ENCODE measurements at places on chromosomes 3 and 15. TPM values are rescaled to one million over a fixed set of nuclear protein-coding genes. Genes with fewer than 3 reads are reported as not detected.

GRCh38 chr3:107443461-107443860 is 66.2 kb downstream of the CCDC54 start:
- no peaks in the 10 kb centered on the region for H3K27me3 ChIP-seq
- H3K27ac ChIP-seq, result no peak overlapping the region
- no peak overlapping the region for H3K4me3 ChIP-seq
- DNase-seq, result no peak
- no peaks in the 10 kb centered on the region for H3K36me3 ChIP-seq

DNA sequence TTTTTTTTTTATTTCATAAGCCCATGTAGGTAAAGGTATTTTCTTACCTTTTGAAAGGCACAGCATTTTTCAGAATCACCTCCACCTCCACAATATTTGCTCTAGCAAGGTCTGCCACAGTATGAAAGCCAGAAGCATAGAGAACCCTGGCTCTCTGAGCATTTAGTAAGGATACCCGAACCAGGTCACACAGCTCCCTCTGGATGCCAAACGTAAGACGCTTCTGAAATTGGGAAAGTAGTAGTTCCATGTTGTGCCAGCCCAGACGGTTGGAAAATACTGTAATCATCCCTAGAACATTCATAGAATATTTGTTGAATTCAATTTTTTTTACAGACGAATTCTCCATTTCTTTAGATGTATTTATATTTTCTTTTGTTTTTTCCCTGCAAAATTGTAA is 52.4 kb downstream of the POLQ start:
- no peaks in the 10 kb centered on the region for H3K27me3 ChIP-seq
- no peaks in the 10 kb centered on the region for H3K4me1 ChIP-seq

GRCh38 chr3:185188816-185189215 is 36.0 kb upstream of the C3orf70 start:
- no peaks in the 10 kb centered on the region for H3K27me3 ChIP-seq
- no peaks in the 10 kb centered on the region for H3K36me3 ChIP-seq
- H3K27ac ChIP-seq, result no peak overlapping the region
- DNase-seq, result no peak
- H3K4me1 ChIP-seq, result no peaks in the 10 kb centered on the region

GRCh38 chr3:9826815-9827573 is 16.8 kb downstream of the RPUSD3 start:
- H3K27me3 ChIP-seq, result no peaks in the 10 kb centered on the region
- H3K4me1 ChIP-seq, result peaks cover 8% of the 10 kb centered on the region
- H3K36me3 ChIP-seq, result no peaks in the 10 kb centered on the region
- H3K27ac ChIP-seq, result no peak overlapping the region

GRCh38 chr3:129365296-129366136 is 62.9 kb downstream of the EFCAB12 start:
- no peak for DNase-seq
- no peak overlapping the region for H3K4me3 ChIP-seq
- peaks cover 5% of the 10 kb centered on the region for H3K27me3 ChIP-seq

DNA sequence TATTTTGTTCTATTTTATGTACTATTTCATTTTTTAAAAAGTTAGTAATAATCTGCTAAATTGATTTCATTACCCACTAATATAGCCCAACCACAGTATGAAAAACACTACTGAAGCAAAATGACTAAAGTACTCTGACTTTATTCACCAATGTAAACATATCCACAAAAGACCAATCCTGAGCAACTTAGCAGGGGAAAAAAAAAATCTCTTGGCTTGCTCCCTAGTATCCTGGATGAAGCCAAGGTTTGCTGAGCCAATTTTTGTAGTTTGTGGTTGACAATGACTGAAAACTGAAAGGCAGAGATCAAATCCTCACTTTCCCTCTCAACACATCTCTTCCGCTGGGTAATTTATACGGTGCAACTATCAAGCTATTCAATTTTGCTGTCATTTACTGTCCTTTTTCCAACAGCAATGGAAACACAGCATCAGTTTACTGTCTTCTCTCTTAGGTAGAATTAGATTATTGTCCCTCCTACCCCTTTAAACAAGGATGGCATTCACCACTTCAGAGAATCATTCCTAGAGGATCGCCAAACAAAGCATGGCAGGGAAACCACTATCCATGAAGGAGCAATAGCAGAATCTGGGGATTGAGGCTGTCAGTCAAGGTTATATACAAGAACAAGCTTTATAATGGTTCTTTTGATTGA is 149.7 kb downstream of the THRB start:
- no peaks in the 10 kb centered on the region for H3K36me3 ChIP-seq
- no peak for DNase-seq
- no peak overlapping the region for H3K4me3 ChIP-seq

DNA sequence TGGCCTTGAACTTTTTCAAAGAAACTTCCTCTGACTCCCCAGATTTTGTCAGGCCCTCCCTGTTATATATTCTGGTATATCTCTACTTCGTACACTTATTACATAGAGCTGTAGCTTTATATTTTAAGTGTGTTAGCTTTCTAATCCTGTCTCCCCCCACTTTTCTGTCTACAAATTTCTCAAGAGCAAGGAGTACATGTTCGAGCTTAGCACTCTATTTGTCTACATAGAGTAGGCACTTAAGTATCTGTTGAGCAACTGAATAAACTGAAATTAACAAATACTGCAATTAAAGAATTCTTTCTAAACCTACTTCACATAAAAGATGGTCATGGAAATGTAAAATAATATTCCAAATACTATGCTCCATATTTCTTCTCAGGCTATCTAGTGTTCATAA is 39.4 kb downstream of the UACA start:
- no peaks in the 10 kb centered on the region for H3K27me3 ChIP-seq
- 0 out of 2 replicates have a peak, but pooled peaks cover 2% of the 10 kb centered on the region for H3K36me3 ChIP-seq
- no peak overlapping the region for H3K4me3 ChIP-seq
- H3K27ac ChIP-seq, result no peak overlapping the region
- no peak for DNase-seq

DNA sequence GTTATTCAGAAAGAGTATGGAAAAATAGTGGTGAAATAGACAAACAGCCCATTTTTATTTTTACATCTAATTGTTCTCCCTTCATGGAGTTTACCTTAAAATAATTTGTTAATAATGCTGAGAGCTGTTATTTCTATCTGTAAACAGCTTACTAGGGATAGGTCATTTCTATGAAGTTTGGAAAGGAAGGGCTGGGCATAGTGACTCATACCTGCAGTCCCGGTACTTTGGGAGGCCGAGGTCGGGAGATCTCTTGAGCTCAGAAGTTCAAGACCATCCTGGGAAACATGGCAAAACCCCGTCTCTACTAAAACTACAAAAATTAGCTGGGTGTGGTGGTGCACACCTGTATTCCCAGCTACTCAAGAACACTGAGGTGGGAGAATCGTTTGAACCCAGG is 624.3 kb upstream of the LMCD1 start:
- H3K27ac ChIP-seq, result no peak overlapping the region
- H3K27me3 ChIP-seq, result no peaks in the 10 kb centered on the region
- H3K36me3 ChIP-seq, result no peaks in the 10 kb centered on the region
- no peak for DNase-seq

- H3K4me3 ChIP-seq, result no peak overlapping the region
- H3K27ac ChIP-seq, result no peak overlapping the region
- H3K4me1 ChIP-seq, result peaks cover 3% of the 10 kb centered on the region
- peak; percentile 57 for DNase-seq
- no peaks in the 10 kb centered on the region for H3K27me3 ChIP-seq
Measured at GRCh38 chr3:109098079-109098644, 19.8 kb downstream of the MORC1 start.

DNA sequence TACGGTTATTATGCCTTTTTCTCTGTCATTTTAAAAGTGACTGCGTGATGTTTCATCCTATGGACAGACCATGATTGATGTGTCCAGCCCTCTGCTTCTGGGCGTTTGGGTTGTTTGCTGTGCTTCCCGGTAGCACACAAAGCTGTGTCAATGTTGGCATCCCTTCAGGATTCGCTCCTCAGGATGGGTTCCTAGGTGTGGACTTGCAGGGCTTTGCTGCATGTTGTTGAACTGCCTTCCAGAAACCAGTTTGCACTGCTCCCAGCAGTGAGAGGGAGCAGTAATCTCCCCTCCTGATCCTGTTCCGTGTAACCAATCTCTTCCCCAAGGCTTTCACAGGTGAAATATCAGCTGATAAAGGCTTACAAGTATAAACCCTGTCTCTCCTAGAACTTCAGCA is 787 bp downstream of the TRPM1 start:
- H3K27ac ChIP-seq, result no peak overlapping the region
- H3K4me3 ChIP-seq, result no peak overlapping the region
- no peaks in the 10 kb centered on the region for H3K36me3 ChIP-seq
- H3K4me1 ChIP-seq, result peaks cover 23% of the 10 kb centered on the region
- no peak for DNase-seq
- no peaks in the 10 kb centered on the region for H3K27me3 ChIP-seq

GRCh38 chr3:46900007-46900292 is 22.4 kb downstream of the PTH1R start:
- no peak for DNase-seq
- H3K4me1 ChIP-seq, result no peaks in the 10 kb centered on the region
- no peak overlapping the region for H3K4me3 ChIP-seq
- no peaks in the 10 kb centered on the region for H3K36me3 ChIP-seq

DNA sequence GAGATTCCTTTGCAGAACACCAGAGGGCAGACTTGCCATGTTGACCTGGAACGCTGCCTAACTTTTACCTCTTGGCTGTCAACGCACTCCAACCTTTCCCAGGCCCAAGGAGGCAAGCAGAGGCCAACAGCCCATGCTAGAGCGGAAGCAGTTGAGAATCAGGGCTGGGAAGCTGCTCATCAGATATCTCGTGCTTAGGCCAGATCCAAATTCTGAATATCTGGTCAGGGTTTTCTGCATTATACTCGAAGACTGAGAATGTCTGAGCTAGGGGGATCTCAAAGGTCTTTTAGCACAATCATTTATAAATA is 2.5 kb downstream of the XIRP1 start:
- peak; percentile 73 for DNase-seq
- no peak overlapping the region for H3K4me3 ChIP-seq
- no peaks in the 10 kb centered on the region for H3K36me3 ChIP-seq
- no peaks in the 10 kb centered on the region for H3K27me3 ChIP-seq

DNA sequence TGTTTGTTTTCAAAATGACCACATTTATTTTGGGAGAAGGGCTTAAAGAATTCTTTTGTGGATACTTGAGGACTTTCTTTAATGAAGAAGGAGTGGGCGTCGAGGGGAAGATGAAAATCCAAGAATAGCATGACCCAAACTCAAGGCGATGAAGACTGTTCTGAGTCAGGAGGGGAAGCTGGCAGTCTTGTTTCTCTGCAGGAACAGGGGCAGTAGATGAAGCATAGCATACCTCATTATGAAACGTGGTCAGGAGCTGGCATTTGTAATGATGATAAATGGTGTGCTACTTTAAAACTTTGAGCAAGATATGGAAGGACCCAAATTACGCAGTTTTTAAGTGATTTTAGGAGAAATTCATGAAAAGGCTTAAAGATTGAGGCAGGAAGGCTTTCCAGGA is 549.0 kb downstream of the IGSF11 start:
- no peak overlapping the region for H3K27ac ChIP-seq
- H3K36me3 ChIP-seq, result no peaks in the 10 kb centered on the region
- no peak overlapping the region for H3K4me3 ChIP-seq
- peaks cover 37% of the 10 kb centered on the region for H3K4me1 ChIP-seq

GRCh38 chr15:56232058-56232457 is 11.6 kb downstream of the RFX7 start:
- peaks cover 3% of the 10 kb centered on the region for H3K27me3 ChIP-seq
- peaks cover 81% of the 10 kb centered on the region for H3K36me3 ChIP-seq
- H3K4me1 ChIP-seq, result peaks cover 17% of the 10 kb centered on the region
- H3K4me3 ChIP-seq, result no peak overlapping the region
- DNase-seq, result no peak
- no peak overlapping the region for H3K27ac ChIP-seq

DNA sequence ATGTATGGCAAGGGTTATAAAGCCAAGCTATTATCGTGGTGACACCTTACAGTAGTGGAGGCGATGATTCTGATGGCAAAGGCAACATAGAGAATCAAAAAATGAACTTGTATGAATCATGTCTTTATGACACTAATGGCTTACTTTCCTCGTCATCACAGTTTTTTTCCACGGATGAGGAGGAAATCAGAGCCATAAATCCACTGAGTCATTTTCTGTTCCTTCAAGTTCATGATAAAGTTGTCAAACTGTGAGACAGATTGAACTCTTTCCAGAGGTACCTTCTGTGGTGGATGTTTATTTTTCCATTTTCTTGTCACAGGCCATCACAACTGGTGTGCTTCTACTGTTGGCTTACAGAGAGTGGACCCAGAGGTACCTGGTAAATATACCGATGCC is 8.5 kb downstream of the TMEM212 start:
- peaks cover 37% of the 10 kb centered on the region for H3K36me3 ChIP-seq
- no peak overlapping the region for H3K27ac ChIP-seq
- DNase-seq, result no peak
- no peaks in the 10 kb centered on the region for H3K4me1 ChIP-seq

DNA sequence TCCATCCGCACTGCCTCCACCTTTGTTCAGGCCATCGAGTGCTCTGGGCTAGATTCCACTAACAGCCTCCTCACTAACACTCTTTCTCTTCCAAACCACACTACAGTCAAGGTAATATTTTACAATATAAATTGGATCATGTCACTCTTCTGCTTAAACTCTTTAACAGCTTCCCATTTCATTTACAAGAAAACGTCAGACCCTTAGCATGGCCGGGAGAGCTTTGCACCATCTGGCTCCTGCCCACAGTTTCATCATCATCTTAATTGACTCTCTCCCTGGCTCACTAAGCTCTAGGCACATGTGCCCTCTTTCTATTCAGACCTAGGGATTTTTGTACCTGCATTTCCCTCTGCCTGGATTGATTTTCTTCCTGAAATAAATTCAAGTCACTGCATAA is 354.7 kb downstream of the FGF12 start:
- peaks cover 24% of the 10 kb centered on the region for H3K4me1 ChIP-seq
- H3K4me3 ChIP-seq, result no peak overlapping the region
- H3K36me3 ChIP-seq, result no peaks in the 10 kb centered on the region
- no peak overlapping the region for H3K27ac ChIP-seq
- H3K27me3 ChIP-seq, result no peaks in the 10 kb centered on the region

DNA sequence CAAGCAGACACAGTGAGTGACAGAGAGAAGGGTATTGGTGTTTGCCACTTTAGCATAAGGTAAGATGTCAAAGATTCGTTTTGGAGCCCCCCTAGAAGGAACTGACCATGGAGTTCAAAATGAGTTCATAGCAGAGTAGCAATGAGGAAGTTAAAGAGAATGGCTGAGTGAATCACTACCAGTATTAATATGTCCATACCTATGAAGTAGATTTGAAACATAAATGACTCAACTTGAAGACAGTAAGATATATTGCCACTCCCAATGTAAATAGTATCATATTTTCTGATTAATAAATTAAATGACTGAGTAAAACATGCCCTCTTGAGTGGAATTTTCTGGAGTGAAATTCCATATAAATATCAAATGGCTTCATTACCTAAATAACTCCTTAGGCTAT is 675.1 kb downstream of the NLGN1 start:
- DNase-seq, result no peak
- H3K27me3 ChIP-seq, result no peaks in the 10 kb centered on the region
- H3K27ac ChIP-seq, result no peak overlapping the region
- H3K4me3 ChIP-seq, result no peak overlapping the region
- peaks cover 4% of the 10 kb centered on the region for H3K4me1 ChIP-seq
- no peaks in the 10 kb centered on the region for H3K36me3 ChIP-seq

AHSG gene
- total RNA-seq, result 1.5 TPM

TUSC7 gene
- total RNA-seq, result not detected

SLC28A1 gene
- 0.16 TPM for total RNA-seq

CCDC33 gene
- total RNA-seq, result 5.6 TPM

CCR8 gene
- not detected for total RNA-seq

ANKRD63 gene
- total RNA-seq, result 1.2 TPM

ALG1L2 gene
- total RNA-seq, result 0.89 TPM

ULK4 gene
- 10.0 TPM for total RNA-seq
